Anterior cingulate cortex (tissue), 58 donors: ENCODE measurements at places on chromosomes 7 and 10.

GRCh38 chr7:85475071-85475470, 288.2 kb upstream of the SEMA3D start:
- no peak for DNase-seq

DNA sequence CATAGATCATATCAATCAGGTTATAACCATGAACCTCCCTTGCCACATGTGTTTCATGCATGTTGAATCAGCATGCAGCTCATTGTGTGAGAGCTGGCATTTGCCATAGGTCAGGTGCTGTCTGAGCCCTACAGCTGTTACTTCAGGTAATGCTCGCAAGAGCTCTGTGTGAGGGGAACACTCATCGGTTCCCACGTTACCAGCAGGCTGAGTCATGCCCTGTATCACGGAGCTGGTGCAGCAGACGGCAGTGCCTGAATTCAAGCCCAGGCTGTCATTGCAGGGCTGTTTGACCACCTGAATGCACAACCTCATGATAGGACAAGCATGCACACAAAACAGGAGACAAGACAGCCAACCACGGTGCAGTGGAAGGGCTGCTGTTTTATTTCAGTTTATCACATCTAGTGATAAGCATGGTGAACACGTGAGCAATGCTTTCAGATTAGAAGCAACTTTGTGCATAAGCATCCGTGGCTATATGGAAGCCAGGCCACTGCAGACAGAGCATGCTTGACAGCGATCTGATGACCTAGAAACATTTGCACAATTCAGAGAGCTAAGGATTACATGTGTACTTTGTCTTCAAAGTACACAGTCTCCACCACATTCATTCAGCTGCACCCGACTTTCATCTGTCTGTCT, 56.4 kb upstream of the PFKP start:
- DNase-seq, result no peak

GRCh38 chr10:102452672-102453340, 1.5 kb upstream of the C10orf95 start:
- no peak for DNase-seq

- DNase-seq, result no peak
Measured at GRCh38 chr10:95467162-95467599, 94.0 kb downstream of the SORBS1 start.

DNA sequence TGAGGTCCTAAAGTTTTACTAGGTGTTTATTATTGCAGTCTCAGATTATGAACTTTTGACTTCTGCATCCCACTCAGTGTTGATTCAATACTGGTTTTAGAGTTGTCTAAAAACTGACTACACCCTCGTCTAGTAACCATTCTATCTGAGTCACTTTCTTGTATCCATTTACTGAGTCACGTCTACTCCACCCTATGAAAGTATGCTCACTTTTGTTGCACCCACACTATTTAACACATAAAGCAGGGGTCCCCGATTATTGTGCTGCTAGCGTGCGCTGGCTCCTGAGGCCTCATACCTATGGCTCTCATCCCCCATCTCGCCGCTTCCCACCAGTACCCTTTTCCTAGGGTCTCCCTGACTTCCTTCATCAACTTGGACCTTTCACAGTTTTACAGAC, 2.0 kb downstream of the SAMD9 start:
- DNase-seq, result no peak

DNA sequence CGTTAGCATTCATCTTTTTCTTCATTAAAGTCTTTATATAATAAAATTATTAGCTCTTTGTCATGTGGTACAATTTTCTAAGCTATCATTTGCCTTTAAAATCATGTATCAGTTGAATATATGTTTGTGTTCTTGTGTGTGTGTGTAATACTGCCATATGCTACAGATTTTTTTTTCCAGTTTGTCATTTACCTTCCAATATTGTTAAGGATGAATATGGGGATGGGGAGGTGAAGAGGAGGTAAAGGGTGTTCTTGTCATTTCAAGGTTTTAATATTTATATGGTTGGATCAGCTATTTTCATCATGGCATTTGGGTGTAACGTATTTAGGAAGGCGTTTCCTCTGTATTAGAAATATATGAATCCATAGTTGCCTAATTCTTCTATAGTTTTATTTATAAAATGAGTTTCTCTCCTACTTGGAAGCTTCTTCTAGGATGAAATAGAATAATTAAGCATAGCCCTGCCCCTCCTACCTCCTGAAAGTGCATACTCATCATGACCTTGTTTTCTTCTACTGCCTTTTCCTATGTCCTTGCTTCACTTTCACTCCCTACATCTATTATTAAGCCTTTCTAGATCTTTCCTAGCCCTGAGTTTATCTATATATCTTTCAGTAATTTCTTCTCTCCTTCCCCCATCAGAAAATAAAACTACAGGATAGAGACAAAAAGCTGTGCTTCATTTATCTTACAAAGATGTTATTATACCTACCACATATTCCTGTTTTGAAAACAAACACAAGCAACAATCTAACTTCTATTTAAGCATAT, 25.1 kb downstream of the RAB18 start:
- DNase-seq, result no peak

DNA sequence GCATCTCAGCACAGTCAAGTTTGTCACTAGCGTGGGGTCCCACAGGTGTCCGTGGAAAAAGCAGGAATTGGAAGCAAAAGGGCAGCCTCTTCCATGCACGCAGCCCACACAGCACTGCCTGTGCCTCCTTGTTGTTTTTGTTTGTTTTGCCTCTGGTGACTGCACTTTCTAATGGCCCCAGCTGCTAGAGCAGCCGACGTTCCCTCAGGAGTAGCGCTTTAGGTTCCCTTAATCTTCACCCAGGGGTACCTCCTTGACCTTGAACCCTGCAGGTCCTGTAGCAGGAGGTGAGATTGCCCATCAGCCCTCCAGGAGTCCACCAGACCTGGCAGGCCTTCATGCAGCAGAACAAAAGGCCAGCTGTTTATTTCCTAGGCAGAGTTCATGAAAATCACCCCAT, 210.1 kb downstream of the CACNB2 start:
- DNase-seq, result no peak

- peak; percentile 27 for DNase-seq
Measured at GRCh38 chr10:61900829-61901792, at the start of gene ARID5B. Gene ARID5B, plus strand, starts transcription at chr10:61901699. Its CDS starts 11 bp downstream, at chr10:61901710.

DNA sequence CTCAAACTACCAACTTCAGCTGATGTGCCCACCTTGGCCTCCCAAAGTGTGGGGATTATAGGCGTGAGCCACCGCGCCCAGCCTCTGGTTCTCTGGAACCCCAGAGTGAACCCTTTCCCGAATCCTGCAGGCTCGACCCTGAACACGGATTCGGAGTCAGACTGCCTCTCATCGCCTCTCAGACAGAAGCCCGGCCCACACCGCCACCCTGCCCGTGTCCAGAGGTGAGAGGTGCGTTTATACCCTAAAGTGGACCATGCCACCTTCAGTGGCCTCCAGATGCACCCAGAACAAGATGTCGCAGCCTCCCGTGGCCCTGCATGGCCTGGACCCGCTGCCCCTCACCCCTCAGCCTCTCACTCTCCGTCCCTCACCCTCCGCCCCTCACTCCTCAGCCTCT, 64.9 kb upstream of the GNA12 start:
- DNase-seq, result no peak

DNA sequence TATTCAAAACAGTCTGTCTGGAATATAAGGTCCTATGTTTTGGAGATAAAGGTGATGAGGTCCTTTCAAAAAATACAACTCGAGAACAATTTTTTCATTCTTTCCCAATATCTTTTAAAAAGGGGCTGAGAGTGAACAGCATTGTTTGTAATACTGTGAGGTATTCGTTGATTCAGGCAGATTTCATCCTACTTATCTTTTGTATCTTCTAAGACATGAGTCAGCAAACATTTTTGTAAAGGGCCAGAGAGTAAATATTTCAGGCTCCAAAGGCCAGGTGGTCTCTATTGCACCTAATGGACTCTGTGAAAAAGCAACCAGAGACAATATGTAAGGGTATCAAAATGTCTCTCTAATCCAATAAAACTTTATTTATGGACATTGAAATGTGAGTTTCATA, 8.1 kb upstream of the ANK3 start:
- DNase-seq, result no peak

DNA sequence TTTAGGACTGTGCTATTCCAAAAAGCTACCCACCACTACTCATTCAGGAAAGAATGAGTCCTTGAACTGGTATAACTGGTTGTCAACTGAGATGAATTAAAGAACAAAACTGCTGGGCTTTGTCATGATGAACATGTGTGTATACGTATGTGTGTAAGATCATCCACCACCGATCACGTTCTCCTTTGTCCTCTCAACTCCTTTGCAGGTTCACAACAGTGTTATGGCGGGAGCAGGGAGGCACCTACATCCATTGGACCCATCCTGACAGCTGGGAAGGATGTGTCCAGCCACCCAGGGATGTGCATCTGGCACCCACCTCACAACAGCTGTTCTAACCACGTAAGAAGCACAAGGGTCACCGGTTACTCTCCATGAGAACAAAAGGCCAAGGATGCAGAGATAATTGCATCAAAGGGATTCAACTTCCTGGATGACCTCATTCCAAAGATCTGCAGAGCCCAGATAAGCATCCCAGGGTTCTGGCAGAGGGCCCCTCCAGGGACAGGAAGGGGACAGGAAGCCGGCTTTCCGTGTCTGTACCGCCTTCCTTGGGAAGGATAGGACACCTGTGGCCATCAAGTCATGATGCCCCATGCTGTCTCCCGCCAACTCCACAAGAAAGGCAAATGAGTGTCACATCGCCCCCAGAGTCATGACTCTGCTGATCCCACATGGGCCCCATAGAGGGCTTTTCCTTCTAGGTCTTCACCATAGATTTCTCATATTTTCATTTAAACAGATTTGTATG, 66.1 kb downstream of the STEAP1B start:
- no peak for DNase-seq

- no peak for DNase-seq
Measured at GRCh38 chr7:84704380-84704779, 482.5 kb downstream of the SEMA3D start.

DNA sequence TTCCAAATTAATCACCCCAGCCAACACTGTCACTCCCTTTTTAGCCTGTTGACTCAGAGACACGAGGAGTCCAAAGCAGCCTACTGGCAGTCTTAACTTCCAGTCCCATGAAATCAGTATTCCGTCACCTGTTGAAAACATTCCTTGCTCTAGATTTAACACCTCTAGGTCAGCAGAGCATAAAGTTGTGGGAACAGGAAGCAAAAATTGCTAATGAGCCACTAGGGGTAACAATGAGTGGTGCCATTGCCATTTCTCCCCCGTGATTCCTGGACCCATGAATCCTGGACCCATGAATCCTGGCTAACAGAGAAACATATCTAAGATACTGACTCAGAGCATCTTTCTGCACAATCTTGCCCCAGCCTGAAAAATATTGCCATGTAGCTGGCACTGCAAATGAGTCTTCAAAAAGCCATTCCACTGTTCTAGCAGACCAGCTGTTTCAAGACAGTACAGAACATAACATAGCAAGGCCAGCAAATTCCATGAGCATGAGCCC, 252.7 kb upstream of the PTER start:
- no peak for DNase-seq

GRCh38 chr7:53209129-53209528, 173.7 kb downstream of the POM121L12 start:
- DNase-seq, result no peak

- DNase-seq, result no peak
Measured at GRCh38 chr7:141013345-141013715, 1.4 kb downstream of the MRPS33 start.

DNA sequence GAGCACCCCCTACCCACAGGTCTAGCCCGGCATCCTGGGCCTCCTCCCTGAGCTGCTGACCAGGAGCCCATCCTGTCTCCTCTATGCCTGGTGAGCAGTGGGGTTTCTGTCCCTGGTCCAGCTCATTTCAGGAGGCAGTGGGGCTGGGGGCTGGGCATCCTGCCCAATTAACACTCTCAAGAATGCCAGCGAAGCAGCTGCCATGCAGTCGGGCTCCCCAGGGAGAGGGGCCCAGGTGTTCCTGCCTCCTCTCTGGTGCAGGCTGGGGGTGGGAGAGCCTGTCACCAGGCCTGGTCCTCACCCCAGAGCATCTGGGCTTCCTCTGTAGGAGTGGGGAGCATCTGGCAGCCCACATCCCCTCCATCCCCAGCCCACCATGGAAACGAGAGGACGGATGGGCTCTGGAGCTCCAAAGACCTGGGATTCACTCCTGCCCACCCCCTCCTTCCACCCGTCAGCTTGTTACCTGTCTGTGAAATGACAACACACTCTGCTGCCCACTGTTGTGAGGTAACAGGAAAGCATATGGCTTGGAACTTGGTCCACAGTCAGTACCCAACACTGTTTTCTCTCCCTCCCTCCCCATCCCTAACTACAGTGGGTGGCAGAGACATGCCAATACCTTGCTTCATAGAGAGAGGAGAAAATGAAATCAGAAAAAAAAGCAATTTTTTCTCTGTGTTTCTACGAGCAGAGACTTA, 69.1 kb downstream of the SLIT1 start:
- DNase-seq, result no peak

DNA sequence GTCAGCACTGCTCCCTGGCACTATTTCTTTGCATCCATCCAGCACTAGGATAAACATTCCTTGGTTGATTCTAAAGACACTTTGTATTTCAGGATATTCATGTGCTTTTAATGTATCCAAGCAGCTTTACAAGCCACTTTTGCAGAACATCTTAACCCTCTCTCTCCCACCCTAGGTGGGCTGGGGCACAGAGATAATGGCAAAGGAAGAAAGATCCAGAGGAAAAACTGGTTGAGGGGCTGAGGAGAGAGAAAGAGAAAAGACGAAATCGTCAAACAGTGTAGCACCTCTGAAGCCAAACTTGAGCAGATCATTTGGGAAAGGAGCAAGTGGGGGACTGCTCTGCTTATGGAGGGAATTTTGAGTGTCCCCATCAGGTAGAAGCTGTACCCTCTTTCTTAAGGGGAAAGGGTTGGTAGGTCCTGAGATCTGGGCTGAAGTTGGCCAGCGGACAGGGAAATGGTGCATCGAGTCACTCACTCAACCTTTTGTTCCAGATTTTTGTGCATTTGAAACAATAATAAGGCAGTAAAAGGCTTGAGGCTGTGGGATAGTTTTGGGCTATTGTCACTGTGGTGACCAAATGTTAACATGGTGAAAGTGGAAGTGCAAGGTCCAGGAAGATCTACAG, 4.2 kb upstream of the HOXA13 start:
- no peak for DNase-seq

- no peak for DNase-seq
Measured at GRCh38 chr10:69759641-69760040, 42.1 kb upstream of the COL13A1 start.

DNA sequence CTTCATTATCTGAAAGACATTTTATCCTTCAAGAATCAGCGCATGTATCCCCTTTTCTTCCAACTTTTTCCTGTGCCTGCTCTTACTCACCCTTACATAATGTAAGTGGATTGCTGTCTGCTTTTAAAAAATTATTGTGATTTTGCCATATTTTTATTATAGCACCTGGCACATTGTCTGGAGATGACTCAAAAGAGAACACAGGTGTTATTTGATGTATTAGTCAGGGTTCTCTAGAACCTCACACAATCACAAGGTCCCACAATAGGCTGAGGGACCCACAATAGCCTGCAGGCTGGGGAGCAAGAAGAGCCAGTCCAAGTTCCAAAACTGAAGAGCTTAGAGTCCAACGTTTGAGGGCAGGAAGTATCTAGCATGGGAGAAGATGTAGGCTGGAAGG, 390.0 kb downstream of the EXOC4 start:
- no peak for DNase-seq

- DNase-seq, result no peak
Measured at GRCh38 chr7:137390076-137390475, 46.5 kb upstream of the PTN start.

GRCh38 chr10:92886334-92886961, 38.1 kb downstream of the EXOC6 start:
- no peak for DNase-seq
